ENCODE measurements at places on chromosomes 2 and 18. TPM values are rescaled to one million over a fixed set of nuclear protein-coding genes. Genes with fewer than 3 reads are reported as not detected.

OSR1 gene
- total RNA-seq = 6.9 TPM

GPR45 gene
- total RNA-seq = not detected

DNA sequence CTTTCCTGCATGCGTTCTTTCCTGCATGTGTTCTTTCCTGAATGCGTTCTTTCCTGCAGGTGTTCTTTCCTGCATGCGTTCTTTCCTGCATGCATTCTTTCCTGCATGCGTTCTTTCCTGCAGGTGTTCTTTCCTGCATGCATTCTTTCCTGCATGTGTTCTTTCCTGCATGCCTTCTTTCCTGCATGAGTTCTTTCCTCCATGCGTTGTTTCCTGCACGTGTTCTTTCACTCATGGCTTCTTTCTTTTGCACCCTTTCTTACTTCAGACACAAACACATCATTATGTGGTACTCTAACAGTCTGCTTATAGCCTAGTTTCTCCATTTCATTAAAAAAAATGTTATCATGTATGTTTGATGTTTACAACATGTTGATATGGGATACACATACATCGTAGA lies 261.6 kb upstream of the PXDN start:
- peaks cover 26% of the 10 kb centered on the region for H3K27me3 ChIP-seq
- no peak for DNase-seq
- H3K4me1 ChIP-seq = no peaks in the 10 kb centered on the region

- no peaks in the 10 kb centered on the region for H3K36me3 ChIP-seq
- no peak overlapping the region for H3K4me3 ChIP-seq
- H3K27me3 ChIP-seq = peaks cover 100% of the 10 kb centered on the region
- DNase-seq = no peak
- no peak overlapping the region for H3K27ac ChIP-seq
Observed at GRCh38 chr2:60478660-60479059, 74.8 kb downstream of the BCL11A start.

DNA sequence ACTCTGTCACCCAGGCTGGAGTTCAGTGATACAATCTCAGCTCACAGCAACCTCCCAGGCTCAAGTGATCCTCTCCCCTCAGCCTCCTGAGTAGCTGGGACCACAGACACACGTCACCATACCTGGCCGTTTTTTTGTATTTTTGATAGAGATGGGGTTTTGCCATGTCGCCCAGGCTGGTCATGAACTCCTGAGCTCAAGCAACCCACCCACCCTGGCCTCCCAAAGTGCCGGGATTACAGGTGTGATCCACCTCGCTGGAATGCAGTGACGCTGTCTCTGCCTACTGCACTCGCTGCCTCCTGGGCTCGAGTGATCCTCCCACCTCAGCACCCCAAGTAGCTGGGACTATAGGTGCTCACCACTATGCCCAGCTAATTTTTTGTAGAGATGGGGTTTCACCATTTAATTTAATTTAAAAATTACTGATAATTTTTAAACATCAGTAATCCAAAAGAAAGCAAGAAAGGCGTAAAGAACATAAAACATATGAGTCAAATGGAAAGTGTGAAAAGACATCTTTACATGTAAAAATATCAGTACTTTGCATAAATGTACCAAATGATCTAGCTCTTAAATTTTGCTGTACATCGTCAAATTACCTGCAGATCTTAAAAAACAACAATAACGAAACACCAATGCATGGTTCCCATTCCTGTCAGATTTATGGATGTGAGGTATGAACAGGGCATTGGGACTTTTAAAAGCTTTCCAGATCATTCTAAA lies 2.8 kb upstream of the ZNF236 start:
- no peak overlapping the region for H3K4me3 ChIP-seq
- no peaks in the 10 kb centered on the region for H3K27me3 ChIP-seq
- no peaks in the 10 kb centered on the region for H3K36me3 ChIP-seq
- DNase-seq = no peak
- no peak overlapping the region for H3K27ac ChIP-seq

GRCh38 chr2:32865399-32866068 lies 81.2 kb upstream of the LTBP1 start:
- H3K36me3 ChIP-seq = no peaks in the 10 kb centered on the region
- peak; percentile 13 for DNase-seq
- H3K4me1 ChIP-seq = peaks cover 38% of the 10 kb centered on the region
- no peaks in the 10 kb centered on the region for H3K27me3 ChIP-seq
- H3K27ac ChIP-seq = peak overlapping the region; percentile 95

DNA sequence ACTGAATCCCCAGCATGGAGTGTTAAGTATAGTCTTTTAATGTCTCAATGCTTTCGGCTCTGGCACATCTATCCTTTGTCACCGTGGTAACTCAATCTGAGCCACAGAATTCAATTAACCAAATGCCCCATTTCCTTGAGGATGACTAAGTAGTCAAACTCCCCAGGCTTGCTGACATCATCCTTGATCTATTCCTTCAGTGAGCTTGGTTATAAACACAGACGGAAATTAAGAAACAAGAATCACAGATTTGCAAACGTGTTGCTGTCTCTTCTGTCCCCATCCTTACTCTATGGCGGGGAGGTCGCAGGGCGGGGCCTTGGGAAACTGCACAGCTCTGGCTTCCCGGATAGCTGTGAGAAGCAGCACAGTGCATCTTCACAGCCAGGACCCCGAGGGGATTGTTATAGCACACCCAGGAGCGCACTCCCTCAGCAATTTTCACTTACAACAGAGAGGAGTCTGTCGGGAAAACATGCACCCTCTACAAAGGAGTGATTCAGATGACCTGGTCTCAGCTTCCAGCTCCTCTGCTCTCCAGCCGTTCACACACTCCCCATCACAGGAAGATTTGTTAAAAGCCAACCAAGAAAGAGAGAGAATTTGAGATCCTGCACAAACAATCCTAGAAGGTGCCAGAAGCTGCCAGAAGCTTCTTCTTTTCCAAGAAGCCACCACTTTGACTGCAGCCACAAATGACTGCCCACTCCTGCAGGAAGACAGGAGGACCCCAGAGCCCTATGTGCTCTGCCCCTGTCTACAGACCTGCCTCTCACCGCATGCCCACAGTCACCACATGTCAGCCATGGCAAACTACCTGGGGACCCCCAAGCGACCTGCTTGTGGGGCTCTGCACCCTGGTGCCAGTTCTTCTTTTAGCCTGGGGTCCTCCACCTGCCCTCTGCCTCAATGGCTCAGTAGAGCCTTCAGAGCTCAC lies 44.9 kb upstream of the YWHAQ start:
- no peaks in the 10 kb centered on the region for H3K27me3 ChIP-seq
- H3K27ac ChIP-seq = peak overlapping the region; percentile 60
- peak; percentile 98 for DNase-seq
- peak overlapping the region; percentile 40 for H3K4me3 ChIP-seq
- H3K4me1 ChIP-seq = peaks cover 23% of the 10 kb centered on the region
- no peaks in the 10 kb centered on the region for H3K36me3 ChIP-seq

All from PC-9 (cell line).